RPMI8226 (cell line): ENCODE measurements at places on chromosomes 4 and X.

DNA sequence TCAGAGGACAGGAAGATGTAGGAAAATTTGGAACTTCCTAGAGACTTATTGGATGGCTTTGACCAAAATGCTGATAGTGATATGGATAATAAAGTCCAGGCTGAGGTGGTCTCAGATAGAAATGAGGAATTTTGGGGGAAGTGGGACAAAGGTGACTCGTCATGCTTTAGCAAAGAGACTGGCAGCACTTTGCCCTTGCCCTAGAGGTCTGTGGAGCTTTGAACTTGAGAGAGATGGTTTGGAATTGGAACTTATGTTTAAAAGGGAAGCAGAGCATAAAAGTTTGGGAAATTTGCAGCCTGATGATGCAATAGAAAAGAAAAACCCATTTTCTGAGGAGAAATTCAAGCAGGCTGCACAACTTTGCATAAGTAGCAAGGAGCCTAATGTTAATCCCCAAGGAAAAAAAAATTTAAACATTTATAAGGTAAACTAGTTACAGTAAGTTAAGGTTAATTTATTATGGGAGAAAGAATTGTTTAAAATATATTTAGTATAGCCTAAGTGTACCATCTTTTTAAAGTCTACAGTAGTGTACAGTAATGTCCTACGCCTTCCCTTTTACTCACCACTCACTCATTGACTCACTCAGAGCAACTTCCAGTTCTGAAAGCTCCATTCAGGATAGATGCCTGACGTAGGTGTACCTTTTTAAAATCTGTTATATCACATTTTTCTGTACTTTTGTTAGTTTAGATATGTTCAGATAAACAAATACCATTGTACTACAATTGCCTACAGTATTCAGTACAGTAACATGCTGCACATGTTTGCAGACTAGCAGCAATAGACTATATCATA is 101.2 kb downstream of the FAM13A start:
- DNase-seq: no peak

DNA sequence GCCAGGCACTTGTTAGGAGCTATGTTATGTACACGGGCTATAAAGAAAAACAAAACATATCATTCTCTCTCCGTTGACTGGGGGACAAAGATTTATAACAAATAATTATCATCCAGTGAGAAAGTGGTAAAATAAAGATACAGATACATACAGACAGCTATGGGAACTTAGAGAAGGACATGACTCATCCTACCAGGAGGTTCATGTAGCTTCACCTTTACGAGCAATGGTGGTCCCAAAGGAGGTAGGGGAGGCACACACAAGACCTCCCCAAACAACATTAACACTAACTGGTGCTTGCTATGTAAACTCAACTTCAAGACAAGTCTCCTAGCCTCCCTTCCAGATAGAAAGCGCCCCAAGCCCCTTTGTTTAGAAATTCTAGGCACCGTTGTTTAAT is 8.9 kb downstream of the AMBN start:
- DNase-seq: no peak

DNA sequence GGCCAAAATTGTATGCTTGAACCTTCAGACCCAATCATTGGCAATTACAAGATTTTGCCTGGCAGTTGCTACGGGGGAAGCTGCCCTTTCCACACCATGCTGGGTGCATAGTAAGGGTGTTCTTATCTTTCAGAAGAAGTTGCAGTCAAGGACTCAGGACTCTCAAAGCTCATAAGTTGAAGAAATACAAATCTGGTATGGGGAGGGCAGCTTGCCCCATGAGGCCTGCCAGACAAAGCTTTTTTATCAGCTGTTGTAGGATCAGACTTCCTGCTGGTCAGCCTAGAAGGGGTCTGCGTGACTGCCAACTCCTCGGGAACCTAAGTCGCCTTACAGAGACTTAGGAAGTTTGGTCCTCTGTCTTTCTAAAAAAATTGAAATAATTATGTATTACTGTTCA is 174.9 kb upstream of the TECRL start:
- no peak for DNase-seq

DNA sequence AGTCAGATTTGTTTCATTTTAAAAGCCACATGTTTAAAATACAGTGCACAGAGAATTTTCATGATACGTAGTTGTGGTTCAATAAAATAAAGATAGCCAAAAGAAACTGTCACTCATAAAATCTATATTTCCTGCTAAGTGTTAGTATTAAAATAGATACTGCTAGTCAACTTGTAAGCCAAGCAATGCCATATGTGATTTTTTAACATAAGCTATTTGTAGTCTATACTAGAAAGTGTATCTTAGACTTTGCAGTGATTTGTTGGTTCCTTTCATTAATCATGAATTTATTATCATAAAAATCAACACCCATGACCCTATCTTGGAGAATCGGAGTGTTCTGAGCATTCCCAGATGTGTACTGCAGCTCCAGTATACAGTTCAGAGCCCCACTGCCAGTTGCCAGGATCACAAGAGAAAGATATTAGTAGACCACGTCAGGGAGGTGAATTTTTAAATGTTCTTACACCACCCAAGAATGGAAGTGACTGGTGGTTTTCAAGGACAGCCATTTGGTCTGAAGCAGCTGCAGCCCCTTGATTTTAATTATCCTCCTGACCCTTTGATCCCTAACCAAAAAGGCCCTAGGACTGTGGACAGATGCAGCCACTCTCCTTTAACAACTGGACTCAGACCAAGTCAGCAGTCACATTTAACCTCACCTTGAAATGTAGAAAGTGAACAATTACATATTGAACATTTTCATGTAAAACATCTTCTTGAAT is 163.1 kb downstream of the PALLD start:
- no peak for DNase-seq

DNA sequence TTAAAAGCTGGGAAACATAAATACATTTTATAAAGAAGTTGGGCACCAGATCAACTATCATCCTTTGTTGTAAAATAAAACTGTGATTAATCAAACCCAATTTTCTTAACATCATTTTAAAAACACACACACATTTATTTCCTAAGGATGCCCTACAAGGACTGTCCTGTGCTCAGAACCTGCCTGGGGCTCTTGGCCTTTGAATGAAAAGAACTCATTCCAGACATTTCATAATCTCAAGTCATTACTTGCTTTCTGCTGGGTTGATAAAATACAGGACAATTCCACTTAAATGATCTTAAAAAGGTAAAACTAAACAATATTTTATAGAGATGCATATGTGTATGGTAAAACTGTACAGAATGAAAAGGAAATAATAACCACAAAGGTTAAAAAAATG is 2.8 kb downstream of the SH3D19 start:
- no peak for DNase-seq

DNA sequence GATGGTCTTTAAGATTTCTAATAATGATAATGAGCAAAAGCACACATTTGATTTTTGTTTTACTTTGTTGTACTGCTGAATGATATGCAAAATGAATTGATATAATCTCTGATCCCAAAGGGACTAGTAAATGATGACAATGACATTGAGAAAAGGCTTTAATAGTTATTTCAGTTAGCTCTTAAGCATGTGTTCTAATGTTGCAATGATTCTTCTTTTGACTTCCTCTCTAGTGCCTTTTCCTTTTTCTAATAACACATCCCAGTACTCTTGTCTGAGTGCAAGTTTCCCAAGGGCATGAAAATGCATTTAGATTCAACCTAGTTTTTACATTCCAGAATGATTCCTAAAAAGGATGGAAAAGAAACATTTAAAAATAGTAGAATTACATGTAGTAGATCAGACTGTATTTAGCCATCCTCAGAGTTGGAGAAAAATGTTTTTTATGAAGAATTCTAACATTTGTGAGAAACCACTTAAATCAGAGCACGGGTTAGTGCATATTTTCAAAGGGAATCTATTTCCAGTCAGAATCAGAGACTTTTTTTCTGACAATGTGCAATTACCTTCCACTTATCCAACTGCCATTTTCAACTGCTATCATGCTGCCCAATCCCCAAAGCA is 508.8 kb downstream of the C4orf33 start:
- no peak for DNase-seq

DNA sequence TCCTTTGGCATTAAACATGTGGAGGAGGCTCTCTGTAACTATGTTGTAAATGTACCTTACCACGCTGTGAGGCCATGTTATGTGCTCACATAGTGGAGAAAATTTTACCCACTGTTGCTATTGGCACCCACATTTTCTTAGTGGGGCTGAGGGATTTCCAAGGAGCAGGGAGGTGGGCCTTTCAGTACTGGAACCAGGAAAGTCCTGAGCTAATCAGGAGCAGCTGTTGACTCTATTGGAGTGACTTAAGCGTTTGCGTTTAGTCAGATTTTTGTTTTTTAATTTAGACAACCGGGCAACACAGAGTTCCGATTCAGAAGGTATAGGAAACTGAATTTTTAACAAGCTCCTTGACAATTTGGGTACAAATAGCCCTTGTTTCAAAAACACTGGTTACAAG is 30.7 kb upstream of the WDR17 start:
- DNase-seq: no peak

DNA sequence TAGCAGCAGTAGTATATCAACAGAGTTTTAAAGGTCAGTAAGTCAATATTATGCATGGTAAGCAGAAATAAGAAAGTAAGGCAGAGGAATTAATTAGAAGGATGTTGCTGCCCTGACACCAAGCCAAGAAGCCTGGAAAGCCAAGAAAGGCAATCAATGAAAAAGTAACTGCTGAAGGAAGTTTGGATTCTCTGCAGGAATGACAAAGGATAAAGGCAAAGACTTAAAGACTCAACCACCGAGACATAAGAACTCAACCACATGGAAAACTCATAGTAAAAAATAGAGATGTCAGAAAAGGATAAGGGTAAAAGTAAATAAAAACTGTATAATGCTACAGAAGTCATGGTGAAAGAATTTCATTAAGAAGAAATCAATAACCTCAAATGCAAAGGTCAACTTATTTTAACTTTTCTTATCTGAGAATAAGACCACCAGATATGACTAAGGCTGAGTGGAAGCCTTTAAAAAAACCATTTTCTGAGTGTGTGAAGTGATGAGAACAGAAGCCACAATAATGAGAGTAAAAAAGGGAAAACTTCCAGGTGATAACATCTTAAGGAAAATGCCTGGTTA is 55.2 kb downstream of the NEK1 start:
- DNase-seq: no peak

GRCh38 chr4:676871-677235 is 2.5 kb downstream of the MYL5 start:
- DNase-seq: no peak

- DNase-seq: no peak
Observed at GRCh38 chr4:54371173-54371572, 142.1 kb downstream of the PDGFRA start.

GRCh38 chrX:133985164-133985966 is at the start of gene GPC3:
Gene GPC3, minus strand, starts transcription at chrX:133985594.
- DNase-seq: no peak

DNA sequence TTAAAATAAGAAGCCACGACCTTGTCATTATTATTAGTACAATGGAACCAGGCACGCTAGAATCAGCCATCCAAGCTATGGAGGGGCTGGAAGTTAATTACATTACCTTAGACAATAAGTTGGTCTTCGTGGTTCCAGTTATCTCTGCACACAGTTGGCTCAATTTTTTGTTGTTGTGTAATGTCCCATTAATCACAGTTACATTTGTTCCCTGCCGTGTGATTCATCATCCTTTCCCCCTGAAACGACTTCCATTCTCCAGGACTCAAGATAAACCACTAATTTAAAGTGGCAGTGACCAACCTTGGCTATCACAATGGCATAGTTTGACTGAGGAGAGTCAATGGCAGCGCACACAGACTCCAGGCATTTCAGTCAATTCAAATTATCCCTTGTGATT is 905.0 kb downstream of the RAB28 start:
- no peak for DNase-seq

DNA sequence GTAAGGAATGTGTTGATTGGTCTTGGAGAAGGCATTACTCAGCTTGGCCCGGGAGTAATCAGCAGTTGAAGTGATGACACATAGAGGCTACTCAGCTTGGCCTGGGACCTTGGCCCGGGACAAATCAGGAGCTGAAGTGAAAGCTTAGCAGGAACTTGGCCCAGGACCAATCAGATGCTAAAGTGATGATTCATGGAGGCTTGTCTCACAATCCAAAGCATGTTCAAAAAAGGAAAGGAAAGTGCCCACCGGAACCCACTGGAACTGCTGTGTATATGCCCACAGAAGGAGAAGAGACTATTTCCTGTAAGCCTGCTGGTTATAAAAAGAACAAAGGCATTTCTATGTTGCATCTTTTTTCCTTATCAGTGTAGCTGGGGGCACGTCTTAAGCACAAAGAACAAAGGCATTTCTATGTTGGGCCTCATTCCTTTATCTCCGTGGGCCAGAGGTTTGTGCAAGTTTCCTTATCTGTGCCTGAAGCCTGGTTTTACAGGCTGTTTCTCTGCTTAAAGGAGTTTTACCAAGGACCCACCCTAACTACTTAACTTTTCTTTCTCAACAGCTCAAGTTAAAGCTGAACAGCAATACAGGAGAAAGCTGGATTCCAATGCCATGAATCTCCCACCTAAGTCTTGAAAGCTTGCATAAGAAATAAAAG is 1176.7 kb downstream of the NLGN4X start:
- no peak for DNase-seq

DNA sequence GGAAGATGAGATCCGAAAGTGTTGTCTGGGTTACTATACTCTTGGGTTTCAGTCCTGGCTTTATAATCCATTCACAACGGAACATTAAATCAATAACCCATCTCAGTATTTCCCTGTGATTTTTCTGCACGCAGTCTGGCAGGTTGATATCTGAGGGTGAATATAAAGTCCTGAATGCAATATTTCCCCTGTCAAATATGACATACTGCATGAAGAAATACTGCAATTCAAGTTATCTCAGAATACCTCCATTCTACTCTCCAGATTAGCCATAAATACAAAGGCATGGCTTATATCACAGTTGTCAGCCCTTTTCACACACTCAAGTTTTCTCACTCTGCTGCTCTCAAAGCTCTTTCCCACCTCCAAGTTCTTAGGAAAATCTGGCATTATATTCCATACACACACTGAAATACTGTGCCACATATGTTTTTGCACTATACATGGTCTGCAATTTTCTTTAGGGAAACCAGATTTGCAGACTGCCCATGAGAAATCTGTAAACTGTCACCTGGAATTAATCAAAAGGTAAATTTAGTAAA is 64.7 kb downstream of the WDFY3 start:
- DNase-seq: no peak
